ENCODE measurements at places on chromosomes 2 and 18. TPM values are rescaled to one million over a fixed set of nuclear protein-coding genes. Genes with fewer than 3 reads are reported as not detected.

LRRTM4 gene
- not detected for total RNA-seq

ANKRD36C gene
- 9.6 TPM for total RNA-seq

MPP4 gene
- not detected for total RNA-seq

MAPRE2 gene
- 4.5 TPM for total RNA-seq

TMEM37 gene
- total RNA-seq = 6.0 TPM

ZDBF2 gene
- total RNA-seq = 5.6 TPM

WDR43 gene
- 44.9 TPM for total RNA-seq

EMILIN2 gene
- 1.4 TPM for total RNA-seq

OR6B2 gene
- total RNA-seq = not detected
